ENCODE measurements at places on chromosomes 3 and 15.

DNA sequence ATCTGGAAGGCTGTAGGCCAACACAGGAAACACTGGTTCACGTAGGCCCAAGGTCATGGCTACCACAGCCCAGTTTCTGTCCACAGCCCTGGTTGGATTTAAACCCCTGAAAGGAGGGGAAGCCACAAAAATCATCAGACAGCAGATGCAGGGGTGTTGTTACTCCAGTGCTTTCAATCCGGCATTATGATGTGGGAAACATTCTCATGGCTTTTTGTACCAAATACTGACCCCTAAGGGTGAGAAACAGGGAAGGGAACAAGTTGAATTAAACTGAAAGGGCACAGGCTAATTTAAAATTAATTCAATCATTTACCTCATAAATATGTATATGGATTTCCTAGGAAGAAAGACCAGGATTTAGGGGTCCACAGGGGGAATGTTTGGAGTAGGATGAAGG, 375.6 kb downstream of the CTNNB1 start:
- no peak for DNase-seq

- no peak for DNase-seq
Observed at GRCh38 chr3:104892044-104892443, 474.7 kb upstream of the ALCAM start.

DNA sequence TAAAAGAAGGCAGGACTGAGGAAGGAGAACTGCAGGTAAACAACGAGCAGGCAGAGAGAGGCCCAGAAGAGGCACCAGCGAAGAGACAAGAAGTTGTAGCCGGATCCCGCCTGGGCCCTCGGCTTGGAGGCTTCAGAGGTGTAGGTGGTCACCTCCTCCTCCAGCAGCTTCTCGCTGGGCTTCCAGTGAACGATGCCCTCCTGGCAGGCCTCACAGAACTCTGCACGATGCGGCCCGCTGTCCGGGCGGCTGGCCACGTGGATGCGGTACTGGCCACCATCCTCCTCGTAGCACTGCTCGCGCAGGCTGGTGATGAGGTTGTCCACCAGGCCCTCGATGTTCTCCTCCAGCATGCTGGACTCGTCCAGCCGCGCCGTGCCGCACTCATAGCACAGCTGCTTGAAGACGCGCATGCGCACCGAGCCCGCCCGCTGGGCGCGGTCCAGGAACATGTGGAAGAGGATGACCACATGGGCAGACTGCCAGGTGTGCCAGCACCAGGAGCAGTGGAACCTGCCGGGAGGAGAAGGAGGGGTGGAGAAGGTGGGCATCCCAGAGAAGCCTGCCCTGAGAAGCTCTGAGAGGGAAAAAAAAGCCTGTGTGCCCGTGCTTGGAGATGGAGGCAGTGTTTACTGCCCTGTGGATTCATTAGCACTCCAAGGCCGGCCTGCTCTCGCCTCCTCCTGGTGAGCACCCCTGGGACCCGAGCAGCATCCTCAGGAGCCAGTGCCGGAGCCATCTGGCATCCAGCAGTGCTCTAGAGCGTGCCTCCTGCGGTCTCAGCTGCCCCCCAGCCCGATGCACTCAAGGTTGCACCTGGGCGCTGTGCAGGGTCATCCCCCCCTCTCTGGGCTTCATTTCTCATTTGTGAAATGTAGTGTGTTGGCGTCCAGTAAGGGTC, 3.6 kb downstream of the RTP2 start:
- DNase-seq: no peak

GRCh38 chr15:91944331-91944730, 90.8 kb downstream of the SLCO3A1 start:
- no peak for DNase-seq

DNA sequence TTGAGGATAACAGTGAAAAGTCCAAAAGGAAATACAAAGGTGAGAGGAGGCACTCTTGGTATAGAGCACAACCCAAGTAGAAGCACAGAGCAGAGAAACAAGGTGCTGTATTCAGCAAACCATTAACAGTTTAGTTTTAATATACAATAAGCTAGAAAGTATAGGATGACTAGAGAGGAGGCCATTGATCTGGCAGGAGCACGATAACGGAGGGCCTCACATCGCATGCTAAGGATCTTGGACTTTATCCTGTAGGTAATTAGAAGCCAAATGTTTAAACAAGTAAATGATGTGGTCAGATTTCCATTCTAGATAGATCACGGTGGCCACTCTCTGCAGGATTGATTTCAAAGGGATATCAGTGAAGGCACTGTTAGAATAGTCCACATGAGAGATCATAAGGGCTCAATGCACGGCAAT, 935.0 kb downstream of the ROBO1 start:
- DNase-seq: no peak

DNA sequence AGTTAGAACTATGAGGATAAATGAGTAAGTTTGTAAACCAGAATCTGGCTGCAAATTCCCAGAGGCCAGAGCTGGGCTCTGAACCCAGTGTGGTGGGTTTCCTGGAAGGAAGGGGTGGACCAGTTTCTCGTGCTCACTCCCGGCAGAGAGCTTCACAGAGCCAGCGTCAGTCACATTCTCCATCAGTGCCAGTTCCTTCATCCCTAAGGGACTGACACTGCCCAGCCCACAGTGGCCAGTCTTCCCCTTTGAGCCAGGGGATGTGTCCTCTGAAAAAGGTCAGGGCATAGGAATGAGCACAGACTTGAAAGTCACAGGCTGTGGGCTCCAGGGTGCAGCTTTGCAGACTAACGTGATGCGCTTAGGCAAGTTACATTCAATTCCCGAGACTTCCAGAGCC, 135.8 kb upstream of the HACD2 start:
- DNase-seq: no peak

- no peak for DNase-seq
Observed at GRCh38 chr15:91113030-91113429, 13.0 kb downstream of the SV2B start.

GRCh38 chr3:120683213-120683612, 1.2 kb upstream of the HGD start:
- no peak for DNase-seq

DNA sequence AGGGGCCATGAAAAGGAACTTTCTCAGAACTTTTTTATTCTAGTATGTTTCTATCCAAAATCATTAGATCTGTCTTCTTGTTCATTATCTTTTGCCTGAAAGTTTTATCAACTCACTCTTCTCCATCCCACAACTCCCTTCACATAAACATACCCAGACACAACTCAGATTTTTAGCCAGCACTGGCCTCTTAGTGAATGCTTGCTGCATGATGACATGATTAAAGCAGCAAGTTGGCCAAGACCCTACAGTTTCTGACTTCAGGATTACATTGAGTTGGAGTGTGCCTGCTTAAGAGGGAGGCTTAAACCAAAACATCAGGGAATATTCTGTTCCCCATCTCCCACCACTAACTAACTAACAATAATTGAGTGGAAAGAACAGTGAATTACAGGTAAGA, 38.1 kb downstream of the PLSCR2 start:
- DNase-seq: no peak

DNA sequence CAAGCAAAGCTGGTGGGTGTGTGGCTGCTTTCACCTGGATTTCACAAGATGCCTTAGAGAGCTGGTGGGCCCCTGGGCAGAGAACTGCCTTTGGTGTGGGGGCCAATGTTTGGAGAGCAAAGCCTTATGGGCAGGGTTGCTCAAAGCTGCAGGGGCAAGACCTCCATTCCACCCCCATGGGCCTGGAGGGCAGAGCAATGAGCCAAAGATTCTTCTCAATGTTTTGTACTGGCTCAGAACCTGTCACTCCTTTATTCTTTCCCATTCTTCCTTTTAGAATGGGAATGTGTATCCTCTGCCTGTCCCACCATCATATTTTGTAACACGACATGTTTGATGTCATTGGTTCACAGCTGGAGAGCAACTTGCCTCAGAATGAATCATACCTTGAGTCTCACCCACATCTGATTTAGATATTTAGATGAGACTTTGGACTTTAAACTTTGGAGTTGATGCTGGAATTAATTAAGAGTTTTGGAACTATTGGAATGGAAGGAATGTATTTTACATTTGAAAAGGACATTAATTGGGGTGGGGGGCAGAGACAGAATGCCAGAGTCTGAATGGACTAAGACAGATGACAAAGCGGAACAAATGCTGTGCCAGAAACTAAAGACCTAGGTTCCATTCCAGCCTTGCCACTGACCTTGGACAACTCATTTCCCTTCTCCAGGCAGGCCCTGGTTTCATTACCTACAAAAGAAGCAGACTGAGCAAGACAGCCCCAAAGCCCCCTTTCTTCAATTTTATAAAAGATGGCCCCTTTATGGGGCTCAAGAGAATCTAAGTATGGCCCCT, 72.9 kb downstream of the DAPK2 start:
- DNase-seq: no peak

DNA sequence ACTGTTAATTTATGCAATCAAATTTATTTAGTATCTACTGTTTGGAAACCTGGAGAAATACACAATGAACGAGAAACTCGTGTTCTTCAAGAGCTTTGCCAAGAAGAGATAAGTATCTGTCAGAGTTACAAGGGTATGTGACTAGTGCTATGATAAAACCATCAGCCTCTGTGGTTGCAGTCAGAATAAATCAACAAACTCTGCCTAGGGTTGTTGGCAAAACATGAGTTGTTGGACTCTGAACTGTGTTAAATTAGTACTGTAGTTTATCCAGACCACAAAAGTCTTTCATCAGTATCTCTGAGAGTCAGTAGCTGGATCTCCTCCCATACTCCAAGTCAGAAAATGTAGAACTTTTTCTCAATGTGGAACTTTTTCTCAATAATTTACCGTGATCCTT, 918.4 kb downstream of the NAALADL2 start:
- no peak for DNase-seq

GRCh38 chr3:70264122-70264780, 48.2 kb downstream of the MDFIC2 start:
- no peak for DNase-seq

DNA sequence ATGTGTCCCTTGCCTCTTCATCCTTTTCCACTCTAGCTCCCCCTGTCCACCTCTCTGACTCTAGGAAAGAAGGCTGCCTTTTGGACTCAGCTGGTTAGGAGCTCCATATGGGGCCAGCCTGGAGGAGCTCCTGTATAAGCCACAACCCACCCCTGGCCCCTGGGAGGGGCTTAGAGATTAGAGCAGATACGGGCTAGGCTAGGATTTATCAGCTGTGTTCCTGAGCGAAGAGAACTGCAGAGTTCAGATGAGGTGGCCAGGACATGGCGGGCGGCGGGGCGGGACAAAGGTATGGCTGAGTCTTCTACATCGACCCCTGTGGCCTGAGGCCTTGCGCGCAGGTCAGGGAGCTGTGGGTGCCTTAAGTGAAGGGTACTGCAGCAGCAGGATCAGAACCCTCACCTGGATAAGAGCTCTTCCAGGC, 7.9 kb downstream of the NBEAL2 start:
- no peak for DNase-seq

DNA sequence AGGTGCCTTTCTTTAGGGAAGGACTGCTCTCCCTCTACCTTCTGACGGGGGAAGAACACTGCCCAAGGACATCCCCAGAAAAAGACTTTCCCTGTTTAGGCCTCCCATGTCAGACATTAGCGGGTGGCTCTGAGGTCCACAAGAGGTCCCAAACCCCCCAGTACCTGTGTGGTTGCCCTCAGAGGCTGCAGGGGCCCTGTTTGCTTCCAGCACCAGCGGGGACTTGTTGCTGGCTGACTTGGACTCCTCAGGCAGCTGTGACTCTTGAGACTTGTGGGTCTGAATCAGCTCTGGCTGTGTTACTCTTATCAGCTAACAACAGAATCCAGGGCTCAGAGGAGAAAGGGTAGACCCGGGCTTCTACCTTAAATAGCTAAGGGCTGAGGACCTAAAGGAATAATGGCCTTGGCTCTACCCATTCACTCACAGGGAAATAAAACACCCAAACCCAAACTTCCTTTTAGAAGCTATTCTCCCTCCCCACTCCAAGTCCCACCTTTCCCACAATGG, 39.2 kb downstream of the SEMA3G start:
- DNase-seq: peak; percentile 11

- DNase-seq: no peak
Observed at GRCh38 chr15:86540840-86541467, 461.3 kb downstream of the AGBL1 start.

- DNase-seq: no peak
Observed at GRCh38 chr15:88805031-88805780, 2.0 kb downstream of the ACAN start.

DNA sequence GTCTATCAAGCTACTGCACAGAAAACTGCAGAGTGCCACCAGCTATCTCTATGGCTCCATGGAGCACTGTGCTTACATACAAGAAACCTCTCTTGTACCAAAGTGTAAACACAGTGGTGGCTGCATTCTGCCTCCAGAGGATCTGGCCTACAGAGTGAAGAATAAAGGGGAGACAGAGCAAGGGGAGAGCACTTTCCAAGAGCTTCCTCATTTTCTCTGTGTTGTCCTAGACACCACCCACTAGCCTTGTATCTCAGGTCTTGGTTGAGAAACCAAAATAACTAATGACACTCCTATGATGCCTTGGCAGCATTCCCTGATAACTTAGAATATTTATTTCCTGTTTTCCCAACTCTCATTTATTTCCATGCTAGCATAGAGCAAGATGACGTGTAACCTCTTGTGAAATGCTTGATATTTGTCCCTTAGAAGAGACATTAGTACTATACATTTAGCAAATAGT, 56.9 kb upstream of the PHLDB2 start:
- DNase-seq: no peak

- no peak for DNase-seq
Observed at GRCh38 chr15:67531379-67531914, 10.5 kb downstream of the C15orf61 start.

DNA sequence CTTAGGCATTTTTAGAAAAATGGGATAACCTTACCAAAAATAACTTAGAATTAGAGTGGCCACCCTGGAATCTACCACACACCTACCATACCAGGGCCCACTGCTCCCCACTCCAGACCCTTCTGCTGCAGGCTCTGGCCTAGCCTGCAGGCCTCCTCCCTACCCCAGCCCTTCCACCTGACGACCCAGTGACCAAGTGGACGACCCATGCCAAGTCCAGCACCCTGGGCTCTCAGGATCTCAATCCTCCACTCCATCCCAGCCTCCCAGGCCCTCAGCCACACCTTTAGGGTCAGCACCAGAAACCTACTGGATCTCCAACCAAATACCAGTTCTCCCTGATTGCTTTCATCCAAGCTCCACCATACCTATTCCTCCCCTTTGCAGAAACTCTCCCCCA, 145.8 kb downstream of the TPRA1 start:
- DNase-seq: no peak

GRCh38 chr3:59425942-59426341, 376.1 kb upstream of the CFAP20DC start:
- no peak for DNase-seq

DNA sequence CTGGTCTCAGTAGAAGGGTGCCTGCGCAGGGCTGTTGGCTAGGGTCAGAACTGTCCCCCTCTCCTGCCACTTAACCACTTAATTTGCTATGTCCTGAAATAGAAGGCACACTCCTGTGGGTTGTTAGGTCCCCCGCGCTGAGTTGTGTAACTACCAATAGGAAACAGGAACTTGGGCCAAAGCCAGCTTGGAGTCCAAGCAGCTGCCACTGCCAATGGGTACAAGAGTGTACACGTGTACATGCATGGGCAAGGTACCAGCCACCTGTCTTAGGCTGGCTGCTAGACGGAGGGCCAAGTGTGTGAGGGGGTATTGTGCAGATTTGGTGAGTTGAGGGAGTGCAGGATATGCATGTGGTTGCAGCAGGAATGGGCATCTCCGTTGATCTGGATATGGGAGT, 29.7 kb upstream of the POLG start:
- no peak for DNase-seq

- no peak for DNase-seq
Observed at GRCh38 chr3:147493666-147494065, 84.5 kb downstream of the ZIC1 start.
